NCI-H2081 (cell line): ENCODE measurements at places on chromosomes 3 and 15.

DNA sequence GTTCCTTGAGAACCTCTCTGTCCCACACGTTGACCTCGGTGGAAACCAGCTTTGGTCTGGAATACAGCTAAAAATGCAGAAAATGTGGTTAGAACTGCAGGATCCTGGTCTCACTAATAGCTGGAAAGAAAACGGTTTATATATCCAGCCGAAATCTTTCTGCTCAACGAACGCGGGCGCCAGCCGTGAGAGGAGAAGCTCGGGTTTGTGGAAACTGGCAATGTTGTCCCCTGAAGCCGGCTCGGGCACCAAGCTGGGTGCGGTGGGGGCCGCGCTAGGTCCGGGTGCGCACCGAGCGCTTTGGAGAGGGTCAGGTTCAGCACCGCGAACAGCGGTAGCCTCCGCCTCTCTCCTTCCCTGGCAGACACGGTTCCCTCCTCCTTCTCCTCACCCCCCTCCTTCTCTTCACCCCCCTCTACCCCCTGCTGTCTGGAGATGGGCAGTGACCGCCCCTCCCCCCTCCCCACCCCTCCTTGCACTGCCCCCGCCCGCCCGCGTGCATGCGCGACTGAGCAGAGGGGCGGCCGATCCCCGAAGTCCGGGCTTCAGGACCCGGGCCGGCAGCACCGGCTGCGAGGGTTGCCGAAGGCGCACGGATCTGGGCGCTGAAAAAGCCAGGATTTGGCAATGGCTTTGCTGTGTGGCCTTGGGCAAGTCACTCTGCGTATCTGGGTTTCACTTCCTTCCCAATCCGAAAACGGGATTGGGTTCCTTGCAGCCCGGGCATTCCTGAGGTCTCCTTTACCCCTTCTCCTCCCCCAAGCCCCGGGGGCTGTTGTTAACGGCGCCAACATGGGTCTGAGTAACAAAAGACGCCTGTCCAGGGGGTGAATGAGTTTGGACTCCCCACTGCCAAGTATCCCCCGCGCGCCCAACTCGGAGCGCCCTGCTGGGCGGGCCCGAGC lies at the start of gene SKOR1:
Gene SKOR1, plus strand, starts transcription at position 534 of the 905 bp plus-strand sequence. Its CDS starts 94 bp downstream, at position 628.
- DNase-seq: no peak

DNA sequence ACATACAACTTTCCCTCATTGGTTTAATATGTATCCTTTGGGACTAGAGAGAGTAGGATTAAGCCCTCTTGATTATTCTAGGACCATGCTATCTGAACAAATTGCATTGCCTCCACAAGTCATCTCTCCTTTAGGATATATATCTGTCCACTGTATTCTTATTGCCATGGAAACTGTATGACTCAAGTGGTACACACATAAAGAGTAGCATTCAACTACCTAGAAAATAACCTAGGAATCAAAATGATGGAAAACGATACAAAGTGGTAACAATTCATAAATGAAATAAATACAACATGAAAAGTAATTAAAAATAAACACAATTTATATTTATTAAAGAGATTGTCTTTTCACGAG lies 212.1 kb upstream of the P2RY1 start:
- no peak for DNase-seq

- DNase-seq: no peak
Observed at GRCh38 chr3:159854500-159855124, 134.0 kb upstream of the IL12A start.

DNA sequence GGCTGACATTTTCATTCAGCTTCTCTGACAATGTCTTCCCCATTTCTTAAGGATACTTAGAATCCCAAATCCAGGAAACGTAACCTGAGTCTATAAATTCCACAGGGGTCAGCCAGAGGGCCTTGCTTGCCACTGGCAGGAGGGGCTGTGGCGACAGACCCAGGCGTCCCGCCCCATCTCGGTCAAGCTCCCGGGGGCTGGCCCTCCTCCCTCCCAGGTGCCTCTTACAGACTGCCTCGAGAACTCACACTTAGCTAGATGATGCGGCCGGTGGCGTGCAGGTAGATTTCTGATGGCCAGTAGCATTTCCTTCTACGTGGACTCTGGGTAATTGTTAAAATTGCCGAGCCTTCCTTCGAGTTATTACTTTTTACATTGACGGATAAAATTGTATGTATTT lies 172.5 kb downstream of the NSMCE3 start:
- DNase-seq: no peak

- DNase-seq: peak; percentile 82
Observed at GRCh38 chr15:59997070-59997701, 6.9 kb upstream of the FOXB1 start.

DNA sequence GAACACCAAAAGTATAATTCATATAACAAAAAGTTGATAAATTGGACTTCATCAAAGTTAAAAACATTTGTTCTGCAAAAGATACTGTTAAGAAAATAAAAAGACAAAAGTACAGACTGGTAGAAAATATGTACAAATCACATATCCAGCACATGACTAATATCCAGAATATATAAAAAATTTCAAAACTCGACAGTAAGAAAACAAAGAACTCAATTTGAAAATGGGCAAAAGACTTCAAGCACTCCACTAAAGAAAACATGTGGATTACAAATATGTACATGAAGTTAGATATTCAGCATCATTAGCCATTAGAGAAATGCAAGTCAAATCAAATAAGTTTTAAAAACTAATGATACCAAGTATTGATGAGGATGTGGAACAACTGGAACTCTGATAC lies 6.7 kb downstream of the GK5 start:
- DNase-seq: no peak

- DNase-seq: no peak
Observed at GRCh38 chr15:75182187-75183131, 19.2 kb upstream of the C15orf39 start.

- DNase-seq: peak; percentile 50
Observed at GRCh38 chr15:55917881-55918296, 75.5 kb downstream of the NEDD4 start.

- no peak for DNase-seq
Observed at GRCh38 chr3:111073218-111073617, 1.6 kb downstream of the NECTIN3 start.

DNA sequence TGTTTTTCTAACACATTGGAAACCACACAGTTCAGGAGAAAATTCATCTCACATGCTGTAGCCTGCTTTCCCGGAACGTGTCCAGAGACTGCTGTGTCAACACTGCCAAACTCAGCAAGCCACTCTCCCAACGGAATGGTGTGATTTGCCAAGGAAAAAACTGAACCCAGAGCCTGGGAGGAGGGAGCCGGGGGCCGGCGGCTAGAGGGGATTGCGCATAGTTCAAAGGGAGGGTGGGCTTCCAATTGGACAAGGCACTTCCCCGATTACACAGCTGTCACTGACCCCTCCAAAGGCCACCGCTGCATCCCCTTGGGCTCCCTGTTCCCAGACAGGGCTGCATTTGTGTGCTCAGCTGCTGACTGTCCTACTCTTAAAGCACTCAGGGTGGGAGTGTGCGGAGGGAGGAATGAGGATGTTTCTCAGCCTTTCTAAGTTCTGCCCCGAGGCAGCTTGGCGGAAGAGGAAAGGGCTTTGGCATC lies 256.2 kb downstream of the ZNF621 start:
- no peak for DNase-seq

- DNase-seq: no peak
Observed at GRCh38 chr15:88100181-88100580, 156.4 kb downstream of the NTRK3 start.

DNA sequence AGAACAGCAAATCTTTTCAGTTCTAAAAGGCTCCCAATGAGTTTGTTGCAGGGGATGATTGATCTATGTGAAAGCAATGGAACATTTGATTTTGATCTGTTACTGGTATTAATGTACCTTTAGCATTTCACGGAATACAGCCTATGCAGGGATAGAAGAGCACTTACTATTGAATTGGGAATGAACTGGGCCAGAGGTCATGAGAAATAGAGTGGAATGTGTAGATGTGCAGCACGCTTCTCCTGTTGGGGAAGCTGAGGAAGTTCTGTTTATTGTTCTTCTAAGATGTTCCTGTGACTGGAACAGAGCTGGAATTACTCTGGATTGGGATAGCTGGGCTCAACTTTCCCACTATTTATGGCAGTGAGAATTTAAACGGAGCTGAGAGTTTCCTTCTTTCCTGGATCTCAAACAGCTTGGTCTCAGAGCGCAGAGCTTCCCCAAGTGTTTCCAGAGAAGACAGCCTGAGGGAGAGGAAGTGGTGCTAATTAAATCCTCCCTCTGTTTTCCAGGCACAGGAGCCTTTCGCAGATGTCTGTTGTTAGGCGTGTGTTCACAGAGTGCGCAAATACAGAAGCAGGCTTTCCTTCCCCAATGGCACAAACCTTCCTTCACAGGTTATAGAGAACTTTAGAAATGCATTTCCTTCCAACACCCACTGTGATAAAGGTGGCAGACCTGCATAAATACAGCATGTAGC lies 32.5 kb downstream of the TPRG1 start:
- DNase-seq: no peak

- no peak for DNase-seq
Observed at GRCh38 chr3:177411201-177411600, 213.9 kb upstream of the TBL1XR1 start.

GRCh38 chr3:39064646-39065045 lies 12.8 kb downstream of the WDR48 start:
- no peak for DNase-seq

GRCh38 chr15:43194795-43195194 lies 9.6 kb downstream of the CCNDBP1 start:
- DNase-seq: no peak

DNA sequence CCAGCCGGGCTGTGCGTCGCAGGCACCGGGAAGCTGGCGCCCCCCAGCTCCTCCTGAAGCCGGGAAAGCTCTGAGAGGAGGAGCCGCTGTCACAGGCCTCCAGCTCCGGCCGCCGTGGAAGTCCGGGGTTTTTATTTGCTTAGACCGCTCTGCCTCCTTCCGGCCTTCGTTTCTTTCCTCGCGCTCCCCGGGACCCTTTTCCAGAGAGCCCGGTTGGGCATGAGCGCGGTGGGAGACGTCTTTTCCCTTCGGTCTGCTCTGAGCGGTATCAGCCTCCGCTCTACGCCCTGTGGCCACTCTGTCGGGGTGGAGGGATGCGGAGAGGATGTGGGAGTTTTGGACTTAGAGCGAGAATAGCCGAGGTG lies 559 bp downstream of the SENP5 start:
- DNase-seq: peak; percentile 59

DNA sequence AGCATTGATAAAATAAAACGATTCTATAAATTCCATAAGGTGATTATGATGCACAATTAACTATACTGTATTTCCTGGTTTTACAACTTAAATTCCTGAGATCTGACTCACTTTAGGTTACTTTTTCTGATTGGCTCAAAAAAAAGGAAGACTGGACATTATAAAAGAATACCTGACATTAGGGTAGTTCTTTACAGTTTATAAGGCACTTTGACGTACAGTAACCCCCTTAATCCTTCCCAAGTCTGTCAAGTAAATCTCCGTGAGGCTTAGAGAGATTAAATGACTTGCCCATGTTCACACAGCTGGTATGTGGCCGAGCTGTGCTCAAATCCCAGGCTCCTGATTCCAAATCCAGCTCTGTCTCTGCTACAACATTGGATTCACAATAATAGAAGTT lies 1.0 kb upstream of the SLTM start:
- DNase-seq: no peak

DNA sequence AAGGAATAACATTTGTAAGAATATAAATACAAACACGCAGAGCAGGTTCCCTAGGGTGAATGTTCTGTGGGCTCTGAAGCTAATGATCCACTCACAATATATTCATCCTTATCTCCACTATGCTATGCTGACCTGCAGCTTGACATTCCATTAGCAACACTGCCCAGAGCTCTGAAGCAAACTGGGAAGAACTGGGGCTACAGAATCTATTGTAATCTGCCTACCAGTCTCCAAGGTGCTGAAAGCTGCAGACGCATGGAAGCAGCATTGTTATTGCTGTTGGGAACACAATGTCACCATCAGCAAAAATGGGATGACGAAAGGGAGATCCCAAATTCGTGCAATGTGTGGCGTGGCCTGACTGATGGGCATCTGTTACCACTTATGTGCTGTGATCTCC lies 316.7 kb upstream of the RORA start:
- no peak for DNase-seq
